Activated CD8-positive, alpha-beta memory T cell treated with anti-CD3 and anti-CD28 coated beads for 1 hour (primary cell): ENCODE measurements at places on chromosomes 6 and 20.

GRCh38 chr20:18428490-18429173, 38.2 kb downstream of the DZANK1 start:
- DNase-seq, result no peak

DNA sequence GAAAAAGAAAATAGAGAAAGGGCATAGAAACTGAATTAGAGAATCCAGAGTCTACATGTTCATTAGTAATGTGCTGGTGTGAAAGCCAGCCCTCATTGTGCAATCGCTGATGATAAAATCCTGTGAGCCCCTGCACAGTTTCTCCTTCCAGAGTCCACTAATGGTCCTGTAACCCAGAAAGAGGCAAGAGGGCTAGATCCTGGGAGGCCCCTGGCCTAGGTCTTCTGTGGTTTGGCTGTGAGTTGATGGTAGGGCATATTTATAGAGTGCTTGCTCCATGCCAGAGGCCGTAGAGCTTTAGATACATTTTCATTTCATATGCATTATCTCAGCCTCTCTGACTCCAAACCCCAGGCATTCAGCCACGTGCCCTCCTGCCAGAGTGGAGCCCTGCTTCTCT, 94.9 kb upstream of the MTHFD1L start:
- DNase-seq, result no peak

DNA sequence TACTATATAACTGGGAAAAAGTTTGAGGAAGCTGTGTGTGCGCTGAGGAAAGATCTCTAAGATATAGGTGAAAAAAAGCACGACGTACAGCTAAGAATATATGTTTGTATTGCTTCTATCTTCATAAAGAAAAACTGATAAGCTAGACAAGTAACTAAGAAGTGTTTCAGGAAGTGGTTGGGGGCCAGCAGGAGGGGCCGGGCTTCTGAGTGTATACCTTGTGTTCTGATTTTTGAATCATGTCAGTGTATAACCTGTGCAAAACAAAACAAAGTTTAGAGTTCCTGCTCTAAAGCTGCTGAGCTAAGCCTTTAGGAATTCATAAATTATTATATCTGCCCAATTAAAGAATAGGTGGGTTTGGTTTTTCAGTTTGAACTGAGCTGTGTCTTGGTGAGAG, 7.9 kb upstream of the OSER1 start:
- DNase-seq, result no peak

- no peak for DNase-seq
Measured at GRCh38 chr20:10625641-10626040, 48.2 kb downstream of the JAG1 start.

- no peak for DNase-seq
Measured at GRCh38 chr6:146990284-146990683, 213.9 kb upstream of the STXBP5 start.

- DNase-seq, result no peak
Measured at GRCh38 chr6:25749837-25750236, 4.7 kb upstream of the SLC17A4 start.

- no peak for DNase-seq
Measured at GRCh38 chr20:11260611-11261010, 586.8 kb upstream of the JAG1 start.

- DNase-seq, result no peak
Measured at GRCh38 chr6:167349631-167350274, 24.9 kb downstream of the TTLL2 start.

DNA sequence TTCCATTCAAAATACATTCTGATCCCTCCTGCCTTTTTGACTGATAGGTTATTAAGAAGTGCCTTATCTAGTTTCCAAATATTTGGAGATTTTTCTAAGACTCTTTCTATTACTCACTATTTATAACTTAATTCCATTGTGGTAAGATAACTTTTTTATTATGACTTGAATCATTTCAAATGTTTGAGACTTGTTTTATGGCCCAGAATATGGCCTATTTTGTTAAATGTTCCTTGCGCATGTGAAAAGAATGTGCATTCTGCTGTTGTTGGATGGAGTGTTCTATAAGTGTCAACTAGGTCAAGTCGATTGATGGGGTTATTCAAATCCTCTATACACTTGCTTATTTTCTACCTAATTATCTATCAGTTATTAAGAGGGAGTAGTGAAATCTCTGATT, 13.1 kb upstream of the TCP11 start:
- no peak for DNase-seq

- DNase-seq, result no peak
Measured at GRCh38 chr20:40997116-40997515, 31.5 kb upstream of the TOP1 start.

DNA sequence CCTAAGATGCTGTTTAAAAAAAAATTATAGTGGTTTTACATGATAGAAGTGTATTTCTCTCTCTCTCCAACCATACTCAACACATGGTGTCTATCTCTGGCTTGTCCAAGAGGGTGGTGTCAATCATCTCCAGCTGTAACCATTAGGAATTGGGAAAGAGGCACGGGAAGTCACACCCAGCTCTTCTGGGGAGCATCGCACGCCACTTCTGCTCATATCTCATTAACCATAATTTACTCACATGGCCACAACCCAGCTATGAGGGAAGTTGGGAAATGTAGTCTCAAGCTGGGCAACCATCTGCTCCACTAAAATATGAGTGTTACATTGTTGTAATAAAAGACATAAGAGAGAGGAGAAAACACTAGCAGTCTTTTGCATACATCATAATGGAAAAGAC, 30.4 kb upstream of the TSHZ2 start:
- no peak for DNase-seq

DNA sequence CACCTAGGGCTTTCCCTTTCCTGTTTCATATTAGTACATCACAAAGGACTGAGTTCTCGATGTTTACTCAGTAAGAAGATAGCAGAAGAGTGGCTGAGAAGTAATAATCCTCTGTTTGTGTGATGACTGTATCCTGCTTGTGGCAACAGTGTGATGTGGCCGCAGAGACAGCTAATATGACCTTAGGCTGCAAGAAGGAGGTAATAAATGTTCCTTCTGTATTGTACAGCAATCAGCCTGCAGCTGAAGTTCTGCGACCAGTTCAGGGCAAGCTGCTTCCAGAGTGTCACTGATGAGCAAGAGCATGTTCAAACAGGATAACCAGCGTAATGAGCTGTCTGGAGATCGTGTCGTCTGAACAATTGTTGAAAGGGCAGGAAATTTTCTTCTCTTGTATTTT, 70.9 kb downstream of the OPN5 start:
- DNase-seq, result no peak

GRCh38 chr6:158219228-158219627, 51.1 kb downstream of the GTF2H5 start:
- DNase-seq, result no peak

- DNase-seq, result no peak
Measured at GRCh38 chr6:48826152-48826515, 636.9 kb downstream of the MMUT start.

- DNase-seq, result peak; percentile 17
Measured at GRCh38 chr6:45930420-45931040, 85.1 kb downstream of the CLIC5 start.

GRCh38 chr6:127190552-127190951, 72.1 kb downstream of the RSPO3 start:
- no peak for DNase-seq

- no peak for DNase-seq
Measured at GRCh38 chr20:53847139-53847836, 223.1 kb downstream of the BCAS1 start.

- no peak for DNase-seq
Measured at GRCh38 chr6:162109480-162110050, 618.0 kb downstream of the PRKN start.

DNA sequence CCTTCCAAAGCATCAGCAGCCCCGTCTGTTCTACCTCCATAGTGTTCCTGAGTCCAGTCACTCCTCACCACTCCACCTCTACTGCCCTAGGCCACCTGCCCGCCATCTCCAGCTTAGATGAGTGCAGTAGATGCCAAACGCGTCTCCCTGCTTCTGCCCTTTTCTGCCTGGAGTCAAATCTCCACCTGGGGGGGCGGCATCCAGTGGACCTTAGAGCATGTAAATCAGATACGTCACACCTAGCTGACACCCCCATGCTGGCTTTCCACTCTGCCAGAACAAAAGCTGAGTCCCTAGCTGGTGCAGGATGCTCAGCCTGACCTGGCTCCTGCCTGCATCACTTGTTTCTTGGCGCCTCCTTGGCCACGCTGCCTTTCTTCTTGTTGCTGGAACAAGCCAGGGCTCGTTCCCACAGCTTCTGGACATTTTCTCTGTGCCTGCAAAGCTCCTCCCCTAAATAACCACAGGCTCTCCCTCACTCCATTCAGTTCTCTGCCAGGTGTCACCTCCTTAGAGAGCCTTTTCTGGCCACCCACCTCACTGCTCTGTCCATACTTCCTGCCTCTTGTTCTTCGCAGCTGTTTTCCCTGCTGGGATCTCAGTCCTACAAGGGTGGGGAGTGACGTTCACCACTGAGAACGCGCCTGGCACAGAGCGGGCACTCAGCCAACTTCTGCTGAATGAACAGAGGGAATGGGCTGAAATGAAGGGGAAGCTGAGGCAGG, 5.8 kb downstream of the DDR1 start:
- DNase-seq, result no peak

DNA sequence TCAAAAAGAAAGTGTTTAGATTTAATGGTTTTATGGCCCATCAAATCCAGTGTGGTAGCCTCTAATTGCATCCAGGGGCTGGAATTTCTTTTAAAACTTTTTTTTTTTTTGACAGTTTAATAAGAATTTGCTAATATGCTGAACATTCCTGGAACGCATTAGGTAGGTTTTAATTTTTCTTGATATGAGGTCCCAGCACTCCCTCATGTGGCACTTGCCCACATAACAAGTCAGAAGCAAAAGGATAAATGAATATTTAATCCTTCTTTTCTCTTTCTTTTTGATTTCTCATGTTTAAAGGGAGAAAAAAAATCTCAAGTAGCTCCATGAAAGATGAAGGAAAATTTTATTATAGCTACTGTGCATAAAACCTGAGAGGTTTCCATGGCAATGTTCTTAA, 13.5 kb downstream of the HAO1 start:
- DNase-seq, result no peak
